Stimulated activated CD4-positive, alpha-beta T cell treated with anti-CD3 and anti-CD28 coated beads, Interleukin-12 subunit alpha, Interleukin-12 subunit beta, amount 100 ng/mL, for 48 hours (primary cell): ENCODE measurements at places on chromosomes 4 and X.

- no peak for DNase-seq
These were observed 14.0 kb upstream of the SPOCK3 start for GRCh38 chr4:167248271-167248670.

DNA sequence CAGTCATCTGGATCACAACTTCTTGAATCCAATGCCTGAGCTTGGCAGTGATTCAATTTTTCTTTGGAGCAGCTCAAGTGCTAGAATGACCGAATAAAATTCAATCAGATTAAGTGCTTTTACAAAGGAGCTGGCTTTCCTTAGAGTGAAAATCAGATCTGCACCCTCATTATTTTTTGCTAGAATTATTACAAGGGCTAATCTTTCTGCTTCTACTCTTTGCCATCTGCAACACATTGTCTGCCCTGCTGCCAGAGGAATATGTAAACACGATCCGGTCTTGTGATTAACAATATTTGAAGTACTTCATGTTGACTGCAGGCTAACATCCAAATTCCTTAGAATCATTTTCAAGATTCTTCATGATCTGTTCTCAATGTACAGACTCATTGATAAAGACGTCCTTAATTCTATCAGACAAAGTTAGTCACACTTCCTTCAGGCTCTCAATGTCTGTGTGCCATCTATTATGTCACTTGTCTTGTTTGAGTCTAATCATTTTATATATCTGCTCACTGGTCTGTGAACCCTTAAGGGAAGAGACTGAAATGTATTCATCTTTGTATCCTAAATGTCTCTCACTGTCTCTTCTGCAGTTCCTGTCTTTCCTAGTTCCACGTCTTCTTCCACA is 531.2 kb downstream of the GALNTL6 start:
- no peak for DNase-seq

DNA sequence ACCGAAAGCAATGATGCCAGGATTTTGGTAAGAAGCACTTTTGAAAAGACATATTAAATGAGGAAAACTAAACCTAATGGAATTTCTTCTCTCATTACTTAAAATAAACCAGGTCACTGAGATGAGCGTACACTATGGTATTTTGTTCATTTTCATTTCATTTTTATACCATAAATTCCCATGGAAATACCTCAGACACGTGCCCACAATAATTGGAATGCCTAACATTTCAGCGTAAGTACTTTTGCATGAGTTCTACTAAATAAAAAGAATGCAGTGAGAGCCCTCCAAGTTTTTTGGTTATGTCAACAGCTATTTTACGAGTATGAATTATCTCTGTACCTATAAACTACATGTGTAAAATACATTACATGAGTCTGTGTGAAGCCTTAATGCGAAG is 3.2 kb downstream of the CAMK2D start:
- DNase-seq: no peak

- no peak for DNase-seq
These were observed 882.9 kb downstream of the FSTL5 start for GRCh38 chr4:161280929-161281328.

- no peak for DNase-seq
These were observed 623.6 kb downstream of the STIM2 start for GRCh38 chr4:27484216-27484615.

GRCh38 chr4:88967883-88968331 is 89.1 kb downstream of the FAM13A start:
- DNase-seq: no peak

- no peak for DNase-seq
These were observed 30.9 kb downstream of the SLAIN2 start for GRCh38 chr4:48372272-48372671.

DNA sequence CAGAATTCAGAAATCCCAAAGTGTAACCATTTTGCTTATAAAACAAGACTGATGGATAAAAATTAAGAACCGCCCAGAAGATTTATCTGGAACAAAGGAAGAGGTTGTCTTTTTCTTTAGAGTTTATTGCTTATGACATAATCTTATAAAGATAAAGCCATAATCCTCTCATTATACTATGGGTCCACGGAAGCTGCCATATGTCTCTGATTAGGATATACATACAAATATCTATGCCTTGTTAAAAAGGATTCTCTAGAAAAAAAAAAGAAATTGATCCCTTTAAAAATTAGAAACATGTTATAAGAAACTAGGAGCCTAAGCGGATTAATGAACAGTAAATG is 70.5 kb downstream of the RELL1 start:
- no peak for DNase-seq

- DNase-seq: no peak
These were observed 606.7 kb downstream of the EPHA5 start for GRCh38 chr4:65063601-65064000.
